ENCODE measurements at places on chromosomes 5 and 9. TPM values are rescaled to one million over a fixed set of nuclear protein-coding genes. Genes with fewer than 3 reads are reported as not detected.

Gene TMEM8B
- total RNA-seq = 13.3 TPM

Gene SV2C
- total RNA-seq = not detected

Gene LEAP2
- total RNA-seq = 1.0 TPM

Gene KCNIP1
- not detected for total RNA-seq

Gene CERCAM
- total RNA-seq = 7.2 TPM

Gene CCNJL
- total RNA-seq = 6.8 TPM

Gene HRCT1
- 7.4 TPM for total RNA-seq

Gene CHSY3
- total RNA-seq = 0.51 TPM

Gene COL23A1
- 18.8 TPM for total RNA-seq

Gene TTC39B
- total RNA-seq = 1.3 TPM

Gene ARL14EPL
- total RNA-seq = not detected

Gene PCDHGB6
- total RNA-seq = 6.2 TPM

Gene LMX1B
- 0.70 TPM for total RNA-seq

Gene SLC6A3
- total RNA-seq = not detected

Gene PCDHA13
- not detected for total RNA-seq

Gene TEX48
- not detected for total RNA-seq

Gene PCDHB9
- total RNA-seq = 0.81 TPM

Gene STPG3
- 1.3 TPM for total RNA-seq

Gene PDCD1LG2
- 2.4 TPM for total RNA-seq

Gene RETREG1
- total RNA-seq = 272 TPM

Gene ACOT12
- total RNA-seq = not detected

Gene IL4
- total RNA-seq = not detected

Gene LOX
- total RNA-seq = 3.1 TPM

Gene SERF1A
- total RNA-seq = 7.0 TPM
